Panc1 (cell line): ENCODE measurements at places on chromosomes 2 and 18. TPM values are rescaled to one million over a fixed set of nuclear protein-coding genes. Genes with fewer than 3 reads are reported as not detected.

Gene CYP1B1
- 86.7 TPM for total RNA-seq

Gene HOXD8
- not detected for total RNA-seq

Gene MAB21L4
- 0.21 TPM for total RNA-seq

Gene DOK6
- total RNA-seq, result not detected

Gene HOXD10
- total RNA-seq, result not detected

- H3K36me3 ChIP-seq, result no peaks in the 10 kb centered on the region
- no peak for DNase-seq
- no peak overlapping the region for H3K27ac ChIP-seq
- no peaks in the 10 kb centered on the region for H3K4me1 ChIP-seq
- H3K27me3 ChIP-seq, result no peaks in the 10 kb centered on the region
Measured at GRCh38 chr18:48643262-48643661, 104.4 kb downstream of the CTIF start.

DNA sequence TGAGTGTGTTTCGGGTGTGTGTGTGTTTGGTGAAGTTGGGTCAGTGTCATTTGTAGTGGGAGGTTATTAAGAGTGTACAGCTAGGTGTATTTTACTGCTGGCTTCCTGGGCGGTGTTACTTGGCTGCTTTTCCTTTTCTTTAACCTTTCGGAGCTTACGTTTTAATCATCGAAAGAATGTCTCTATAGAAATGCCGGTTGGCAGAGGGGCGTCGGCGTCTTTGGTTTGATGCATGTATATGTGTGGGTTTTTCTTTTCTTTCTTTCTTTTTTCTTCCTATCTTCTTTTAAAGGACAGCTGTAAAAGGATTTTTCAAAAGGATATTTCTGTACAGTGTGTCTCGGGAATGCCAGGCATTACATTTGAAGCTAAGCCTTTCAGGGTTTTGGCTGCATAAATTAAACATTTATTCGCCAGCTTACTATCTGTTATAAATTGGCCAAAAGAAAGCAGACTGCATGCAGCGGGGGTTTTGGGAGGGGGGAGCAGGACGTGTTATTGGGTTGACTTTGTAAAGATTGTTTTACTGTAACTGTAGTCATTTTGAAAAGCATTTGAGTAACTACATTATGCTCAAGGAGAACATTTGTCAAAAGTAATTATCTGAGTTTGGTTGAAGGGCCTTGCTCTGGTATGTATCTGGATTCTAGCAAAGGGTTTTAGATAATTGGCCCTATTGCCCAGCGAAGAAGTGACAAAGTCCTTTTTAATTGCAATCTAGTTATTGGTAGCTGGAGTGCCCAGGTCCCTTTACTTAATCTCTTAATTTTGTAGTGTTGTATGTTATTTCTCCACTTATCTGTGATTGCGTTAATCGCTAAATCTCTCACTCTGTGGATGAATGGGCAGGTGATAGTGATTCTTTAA is 1.6 kb downstream of the ASXL3 start:
- peaks cover 43% of the 10 kb centered on the region for H3K27me3 ChIP-seq
- no peak overlapping the region for H3K27ac ChIP-seq
- DNase-seq, result no peak
- peak overlapping the region; percentile 35 for H3K4me3 ChIP-seq
- peaks cover 9% of the 10 kb centered on the region; the same call in 1 of the 2 replicates for H3K4me1 ChIP-seq

- H3K36me3 ChIP-seq, result no peaks in the 10 kb centered on the region
- H3K4me1 ChIP-seq, result no peaks in the 10 kb centered on the region
- peaks cover 3% of the 10 kb centered on the region; the same call in 1 of the 2 replicates for H3K27me3 ChIP-seq
- H3K27ac ChIP-seq, result no peak overlapping the region
Measured at GRCh38 chr2:113111823-113112287, 15.5 kb upstream of the IL1RN start.

- H3K4me1 ChIP-seq, result no peaks in the 10 kb centered on the region
- H3K27ac ChIP-seq, result no peak overlapping the region
- no peak overlapping the region for H3K4me3 ChIP-seq
- H3K27me3 ChIP-seq, result no peaks in the 10 kb centered on the region
- peaks cover 12% of the 10 kb centered on the region for H3K36me3 ChIP-seq
Measured at GRCh38 chr2:227340106-227340505, 15.1 kb downstream of the MFF start.

DNA sequence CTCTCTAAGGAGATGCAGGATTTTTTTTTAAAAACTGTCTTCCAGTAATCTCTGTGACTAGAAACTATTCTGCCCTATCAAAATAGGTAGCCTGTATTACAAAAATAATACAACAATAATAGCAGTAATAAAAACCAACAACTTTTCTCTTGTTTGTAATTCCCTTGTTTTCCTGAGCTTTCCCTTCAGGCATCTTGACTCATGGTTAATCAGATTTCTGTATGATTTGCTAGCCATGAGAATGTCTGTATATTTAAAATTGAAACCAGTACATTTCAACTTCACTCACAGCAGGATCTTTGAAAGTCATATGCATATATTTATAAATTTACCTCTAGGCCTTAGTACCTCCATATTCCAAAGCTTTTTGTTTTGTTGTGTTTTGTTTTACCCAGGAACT is 38.2 kb downstream of the SLC4A10 start:
- H3K4me1 ChIP-seq, result no peaks in the 10 kb centered on the region
- no peaks in the 10 kb centered on the region for H3K27me3 ChIP-seq
- H3K27ac ChIP-seq, result no peak overlapping the region
- no peak overlapping the region for H3K4me3 ChIP-seq
- no peak for DNase-seq
- H3K36me3 ChIP-seq, result no peaks in the 10 kb centered on the region

DNA sequence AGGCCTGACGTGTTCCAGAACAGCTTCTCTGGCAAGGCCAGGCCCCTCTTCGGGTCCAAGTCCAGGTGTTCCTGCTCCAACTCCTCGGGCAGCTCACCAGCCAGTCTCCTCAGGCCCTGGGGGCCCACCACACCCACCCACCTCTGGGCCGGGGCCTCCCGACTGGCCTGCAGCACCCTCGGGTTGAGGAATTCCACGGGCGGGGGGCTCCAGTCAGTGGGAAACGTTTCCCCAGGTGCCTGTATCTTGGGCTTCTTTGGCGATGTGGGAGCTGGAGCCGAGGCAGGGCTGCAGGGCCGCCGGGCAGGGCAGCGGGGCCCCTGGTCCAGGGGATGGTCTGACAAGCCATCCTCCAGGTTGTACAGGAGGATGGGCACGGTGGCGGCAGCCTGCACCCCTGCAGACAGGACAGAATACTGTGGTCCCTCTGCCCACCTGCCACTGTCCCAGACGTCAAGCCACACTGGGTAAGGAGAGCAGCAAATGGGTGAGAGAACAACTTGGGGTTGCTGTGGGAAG is 14.4 kb downstream of the FAM178B start:
- DNase-seq, result no peak
- H3K4me3 ChIP-seq, result no peak overlapping the region
- H3K27me3 ChIP-seq, result no peaks in the 10 kb centered on the region

- no peak for DNase-seq
- H3K4me1 ChIP-seq, result no peaks in the 10 kb centered on the region
- no peaks in the 10 kb centered on the region for H3K27me3 ChIP-seq
- no peaks in the 10 kb centered on the region for H3K36me3 ChIP-seq
Measured at GRCh38 chr2:182088681-182089320, 103.1 kb downstream of the PPP1R1C start.

GRCh38 chr2:54579682-54580620 is 123.8 kb downstream of the SPTBN1 start:
- H3K4me3 ChIP-seq, result peak overlapping the region; percentile 10
- no peaks in the 10 kb centered on the region for H3K36me3 ChIP-seq
- peaks cover 69% of the 10 kb centered on the region for H3K4me1 ChIP-seq
- H3K27me3 ChIP-seq, result no peaks in the 10 kb centered on the region
- peak overlapping the region; percentile 68 for H3K27ac ChIP-seq
- no peak for DNase-seq

- no peak overlapping the region for H3K4me3 ChIP-seq
- DNase-seq, result no peak
- no peaks in the 10 kb centered on the region for H3K4me1 ChIP-seq
- H3K27me3 ChIP-seq, result no peaks in the 10 kb centered on the region
- H3K36me3 ChIP-seq, result no peaks in the 10 kb centered on the region
- H3K27ac ChIP-seq, result no peak overlapping the region
Measured at GRCh38 chr18:35671966-35672603, 90.5 kb downstream of the GALNT1 start.

DNA sequence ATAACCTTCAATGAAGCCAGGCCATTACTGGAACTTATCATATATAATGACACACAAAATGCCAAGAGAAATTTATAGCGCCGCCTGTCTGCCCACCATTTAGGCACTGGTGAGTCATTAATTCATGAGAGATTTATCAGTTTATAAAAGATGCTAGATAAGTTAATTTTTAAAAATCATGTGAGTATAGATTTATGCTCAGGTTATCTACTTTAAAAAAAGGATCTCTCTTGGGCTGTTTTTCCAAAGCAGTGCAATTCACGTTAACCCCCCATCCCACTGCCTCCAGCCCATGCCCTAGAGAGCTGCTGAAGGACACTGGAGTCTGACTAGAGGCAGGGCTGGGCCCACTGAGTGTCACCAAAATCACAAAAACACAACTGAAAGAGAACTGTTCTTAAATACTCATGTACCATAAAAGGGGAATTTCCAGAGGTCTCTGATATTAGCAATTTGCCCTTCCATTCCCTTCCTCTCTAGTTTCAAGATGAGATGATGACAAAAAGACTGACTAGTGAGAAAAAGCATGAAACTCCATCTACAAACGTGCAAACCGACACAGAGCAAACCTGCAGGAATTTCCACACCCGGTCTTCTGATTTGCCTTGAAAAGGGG is 160.8 kb downstream of the BCL2 start:
- no peak overlapping the region for H3K4me3 ChIP-seq
- no peaks in the 10 kb centered on the region; the same call in 1 of the 2 replicates for H3K27me3 ChIP-seq
- no peak for DNase-seq
- no peaks in the 10 kb centered on the region for H3K36me3 ChIP-seq
